ENCODE measurements at places on chromosomes 11 and 22.

- no peak for DNase-seq
Observed at GRCh38 chr11:109039611-109040010, 374.7 kb downstream of the DDX10 start.

GRCh38 chr11:112288021-112288420 lies 27.4 kb upstream of the PLET1 start:
- no peak for DNase-seq

GRCh38 chr11:94746721-94747120 lies 21.4 kb upstream of the AMOTL1 start:
- no peak for DNase-seq

GRCh38 chr11:68328374-68329091 lies 16.1 kb downstream of the LRP5 start:
- DNase-seq: no peak

- DNase-seq: no peak
Observed at GRCh38 chr11:47603295-47603694, 9.1 kb upstream of the C1QTNF4 start.

GRCh38 chr22:34416022-34416860 lies 496.0 kb upstream of the LARGE1 start:
- no peak for DNase-seq

- no peak for DNase-seq
Observed at GRCh38 chr11:118180300-118180703, 3.9 kb upstream of the SCN2B start.

- DNase-seq: peak; percentile 18
Observed at GRCh38 chr11:363948-364761, 5.1 kb upstream of the B4GALNT4 start.

GRCh38 chr22:41625577-41625976 lies 4.5 kb downstream of the XRCC6 start:
- no peak for DNase-seq

DNA sequence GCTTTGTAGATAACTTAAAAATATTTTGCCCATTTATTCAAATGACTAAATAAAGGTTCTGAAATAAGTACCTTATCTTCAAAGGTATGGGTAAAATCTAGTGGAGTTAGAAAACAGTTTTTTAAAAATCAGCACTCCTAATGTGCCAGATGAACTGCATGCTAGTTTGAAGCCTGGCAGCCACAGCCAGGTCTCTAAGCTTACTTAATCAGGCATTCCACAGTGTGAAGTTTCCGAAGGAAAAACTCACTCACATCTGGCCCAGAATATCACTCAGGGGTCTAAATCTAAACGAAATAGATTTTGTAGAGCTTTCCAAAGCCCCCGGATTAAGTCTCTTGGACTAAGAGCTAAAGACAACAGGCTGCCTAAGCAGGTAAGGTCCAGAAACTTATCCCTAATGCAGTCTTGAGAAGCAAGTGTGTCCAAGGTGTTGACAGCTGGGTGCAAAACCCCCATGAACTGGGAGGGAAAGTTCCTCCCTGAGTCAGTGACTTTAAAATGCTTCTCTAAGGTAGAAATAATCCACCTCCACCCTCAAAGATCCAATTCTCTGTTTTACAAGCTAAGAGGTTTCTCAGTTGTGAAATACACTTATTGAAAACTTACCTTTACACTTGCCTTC lies 157.6 kb downstream of the FCHSD2 start:
- no peak for DNase-seq

GRCh38 chr11:19891022-19891421 lies 178.4 kb downstream of the NAV2 start:
- DNase-seq: no peak

- no peak for DNase-seq
Observed at GRCh38 chr11:20467487-20468185, 80.1 kb downstream of the PRMT3 start.

GRCh38 chr11:117973503-117973860 lies 12.7 kb upstream of the IL10RA start:
- DNase-seq: no peak

- DNase-seq: no peak
Observed at GRCh38 chr11:12499071-12499470, 121.7 kb downstream of the PARVA start.

GRCh38 chr11:92931746-92932422 lies 37.6 kb upstream of the MTNR1B start:
- no peak for DNase-seq

DNA sequence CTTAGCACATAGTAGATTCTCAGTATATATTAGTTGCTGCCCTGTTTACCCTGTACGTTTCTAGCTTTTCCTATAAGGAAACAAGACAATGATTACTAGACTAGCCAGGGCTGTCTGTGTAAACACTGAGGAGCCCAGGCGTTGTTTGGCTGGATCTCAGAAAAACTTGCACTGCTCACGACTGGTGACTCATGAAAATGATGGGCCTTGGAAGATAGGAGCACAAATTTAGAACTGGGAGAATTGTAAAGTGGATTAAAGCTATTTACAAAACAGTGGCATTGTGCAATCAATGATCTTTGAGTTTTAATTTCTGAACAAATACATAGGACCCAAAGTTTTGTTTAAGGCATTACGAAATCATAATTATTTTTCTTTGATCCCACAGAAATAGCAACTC lies 276.9 kb downstream of the FAM76B start:
- no peak for DNase-seq

- DNase-seq: no peak
Observed at GRCh38 chr11:93084727-93085505, 112.9 kb downstream of the SLC36A4 start.

DNA sequence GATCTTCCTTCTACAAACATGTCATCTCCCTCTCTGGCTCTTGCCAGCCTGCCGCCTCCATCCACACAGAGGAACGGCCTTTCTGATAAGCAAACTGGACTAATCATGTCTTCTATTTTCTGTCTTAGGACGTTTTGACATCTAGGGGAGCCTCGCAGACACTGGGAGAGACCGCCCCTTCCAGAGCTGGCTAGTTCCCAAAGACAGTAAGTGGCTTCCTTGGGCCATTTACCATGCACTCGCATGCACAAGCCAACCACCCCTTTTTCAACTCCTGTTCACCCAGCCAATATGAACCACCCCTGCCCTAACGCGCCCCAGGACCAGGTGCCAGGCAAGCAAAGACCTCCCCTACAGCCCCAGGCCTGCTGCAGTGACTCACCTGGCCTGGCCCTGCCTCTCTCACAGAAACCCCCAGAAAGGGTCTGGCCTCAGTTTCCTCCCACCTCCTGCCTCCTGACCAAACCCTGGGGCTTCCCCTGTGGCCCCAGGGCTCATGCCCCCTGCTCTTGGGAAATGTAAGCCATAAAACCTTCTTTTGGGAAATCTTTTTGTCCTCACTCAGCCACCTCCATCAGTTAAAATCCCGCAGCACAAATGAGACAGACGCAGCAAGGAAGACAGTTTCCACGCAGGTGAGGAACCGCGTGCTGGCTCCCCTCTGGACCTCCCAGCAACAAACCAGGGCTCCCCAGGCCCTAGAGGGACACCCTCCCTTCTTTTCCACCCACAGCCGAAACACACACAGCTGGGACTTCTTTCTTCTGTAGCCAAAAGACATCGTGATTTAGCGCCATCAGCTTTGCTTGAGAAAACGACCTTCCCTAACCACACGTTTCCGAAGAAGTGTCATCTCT lies 38.5 kb downstream of the SHANK2 start:
- no peak for DNase-seq

DNA sequence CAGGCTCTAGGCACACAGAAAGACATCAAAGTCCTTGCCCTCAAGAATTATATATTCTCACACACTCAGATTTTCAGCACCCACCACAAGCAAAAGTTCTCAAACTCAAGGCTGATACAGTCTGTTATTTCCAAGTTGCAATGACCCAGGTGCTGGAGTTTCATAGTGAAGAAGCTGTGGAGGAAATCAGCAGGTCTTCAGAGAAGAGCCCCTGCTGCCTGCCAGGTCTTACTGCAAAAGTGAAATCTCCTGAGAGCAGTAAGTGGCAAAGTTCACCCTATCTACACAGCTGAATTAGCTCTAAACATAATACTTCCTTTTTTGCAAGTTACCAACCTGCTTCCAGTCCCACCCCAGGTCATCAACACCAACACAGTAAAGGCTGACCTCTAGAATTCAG lies 64.6 kb downstream of the RPL27A start:
- no peak for DNase-seq

All from activated CD4-positive, alpha-beta T cell treated with anti-CD3 and anti-CD28 coated beads for 24 hours (primary cell).